ENCODE measurements at places on chromosomes 1 and 21.

GRCh38 chr1:5374192-5374591, 618.0 kb downstream of the NPHP4 start:
- no peak for DNase-seq

DNA sequence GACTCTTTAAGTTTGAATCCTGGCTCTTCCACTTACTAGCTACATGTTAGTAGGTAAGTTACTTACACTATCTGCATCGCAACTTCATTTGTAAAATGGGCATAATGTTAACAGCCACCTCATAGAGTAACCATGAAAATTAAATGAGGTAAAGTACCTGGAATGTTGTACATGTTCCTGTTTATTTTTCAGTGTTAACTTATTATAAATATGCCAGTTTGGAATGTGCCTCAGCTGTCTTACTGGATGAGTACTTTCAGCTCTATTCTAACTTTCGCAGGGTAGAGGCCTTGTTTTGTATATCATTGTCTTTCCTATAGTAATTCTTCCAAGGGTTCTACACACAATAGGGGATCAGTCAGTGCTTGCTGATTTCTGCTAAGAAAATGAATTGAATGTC, 167.4 kb downstream of the DUSP10 start:
- DNase-seq: no peak

- no peak for DNase-seq
Observed at GRCh38 chr1:173168941-173169340, 38.2 kb downstream of the TNFSF4 start.

DNA sequence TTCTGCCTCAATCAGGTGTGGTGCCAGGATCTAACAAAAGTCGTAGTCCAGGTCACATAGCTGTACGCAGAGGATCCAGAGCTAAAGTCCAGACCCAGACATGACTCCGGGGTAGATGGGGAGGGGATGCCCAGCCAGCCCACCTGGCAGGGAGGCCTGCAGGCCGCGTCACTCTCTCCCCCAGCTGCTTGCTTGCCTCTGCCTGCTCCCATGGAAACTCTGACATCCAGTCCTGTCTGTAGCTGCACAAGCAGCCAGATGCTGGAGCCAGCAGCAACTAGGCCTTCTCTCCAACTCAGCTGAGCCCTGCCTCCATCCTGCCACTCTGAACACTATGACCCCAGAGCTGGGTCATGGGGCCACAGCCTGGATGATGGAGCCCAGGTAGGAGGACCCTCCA, 8.1 kb downstream of the COL8A2 start:
- DNase-seq: no peak

- no peak for DNase-seq
Observed at GRCh38 chr1:162117039-162117774, 47.7 kb downstream of the NOS1AP start.

DNA sequence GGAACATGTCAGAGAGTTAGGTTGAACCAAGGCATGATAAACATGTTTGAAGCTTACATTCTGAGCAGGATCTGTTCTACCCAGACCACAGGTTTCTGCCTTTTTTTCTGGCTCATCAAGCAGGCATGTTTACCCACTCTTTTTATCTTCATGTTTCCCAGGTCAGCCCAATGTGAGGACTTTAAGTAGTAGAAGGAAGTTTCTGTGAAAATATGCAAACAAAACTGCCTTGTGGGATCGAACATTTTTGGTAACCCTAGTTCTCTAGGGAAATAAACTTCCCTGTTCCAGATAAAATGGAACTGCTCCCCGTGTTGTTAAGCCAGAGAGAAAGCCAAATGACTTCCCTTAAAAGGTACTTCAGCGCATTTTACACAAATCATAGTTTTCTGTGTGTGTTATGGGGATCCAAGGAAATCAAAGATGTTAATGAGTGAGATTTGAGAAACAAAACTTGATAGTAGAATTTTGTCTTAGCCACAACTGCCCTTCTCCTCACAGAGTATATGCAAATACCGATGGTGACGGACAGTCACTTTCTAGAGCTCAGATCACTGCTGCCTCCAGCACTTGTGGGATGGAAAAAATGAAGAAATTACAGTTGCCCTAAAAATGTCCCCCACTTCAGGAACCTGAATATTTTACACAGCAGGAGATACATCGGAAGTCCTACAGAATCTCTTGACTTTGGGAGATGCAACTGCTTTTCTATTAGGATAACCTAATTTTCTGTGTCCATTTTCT, 765 bp upstream of the HIPK1 start:
- DNase-seq: no peak

- DNase-seq: no peak
Observed at GRCh38 chr1:111470596-111470995, 3.2 kb upstream of the C1orf162 start.

DNA sequence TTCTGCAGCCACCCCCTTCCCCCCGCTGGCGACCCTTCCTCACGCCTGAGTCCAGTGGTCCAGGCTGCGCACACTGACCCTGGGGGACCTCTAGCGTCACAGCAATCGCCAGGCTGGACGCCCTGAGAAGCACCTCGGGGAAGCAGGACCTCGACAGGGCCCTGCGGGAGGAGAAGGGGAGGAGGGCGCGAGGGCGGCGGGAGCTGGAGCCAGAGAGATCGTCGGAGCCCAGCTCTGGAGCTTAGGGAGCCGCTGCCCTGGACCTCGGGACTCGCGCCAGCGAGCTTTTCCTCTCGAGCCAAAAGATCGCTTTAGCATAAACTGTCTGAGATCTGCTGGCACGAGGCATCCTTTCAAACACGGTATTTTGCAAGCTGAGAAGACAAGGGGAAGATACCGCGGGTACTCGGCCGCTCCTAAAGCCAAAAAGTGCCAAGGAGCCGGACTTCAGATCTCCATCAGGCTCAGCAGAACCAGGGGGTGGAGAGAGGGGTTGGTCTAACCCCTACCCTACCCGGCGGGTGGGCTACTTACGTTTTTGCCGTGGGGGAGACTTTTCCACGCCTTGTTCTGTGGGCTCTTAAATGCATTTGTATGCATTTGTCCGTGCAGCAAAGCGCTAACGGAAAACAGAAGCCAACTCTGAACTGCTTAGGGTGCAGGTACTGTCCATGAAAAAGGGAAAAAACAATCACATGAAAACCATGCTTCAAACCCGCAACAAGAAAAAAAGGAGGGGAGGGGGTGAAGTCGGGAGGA, 586 bp downstream of the COL24A1 start:
- DNase-seq: no peak
